Stimulated activated CD4-positive, alpha-beta T cell treated with anti-CD3 and anti-CD28 coated beads, Interleukin-1b, Interleukin-23, amount 100 ng/mL, for 1 hour (primary cell): ENCODE measurements at places on chromosomes 7 and 10.

GRCh38 chr7:5598769-5599371, 175.2 kb upstream of the TNRC18 start:
- no peak for DNase-seq

DNA sequence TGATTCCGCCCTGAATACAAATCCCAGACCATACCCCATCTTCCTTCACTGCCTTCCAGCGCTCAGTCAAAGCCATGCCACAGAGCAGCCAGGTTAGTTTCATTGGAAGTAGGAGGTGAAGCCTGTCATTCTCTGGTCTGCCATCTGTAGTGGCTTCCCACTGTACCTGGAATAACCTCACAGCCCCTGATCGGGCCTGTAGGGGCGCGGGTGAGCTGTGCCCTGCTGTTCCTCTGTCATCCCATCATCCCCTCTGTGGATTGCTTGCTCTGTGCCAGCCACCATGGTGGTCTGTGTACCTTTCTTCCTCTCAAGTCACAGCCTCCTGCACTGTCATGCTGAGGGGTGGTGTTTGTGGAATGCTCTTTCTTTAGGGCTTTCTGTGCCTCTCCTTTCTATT, 155.1 kb downstream of the ZNF22 start:
- no peak for DNase-seq

DNA sequence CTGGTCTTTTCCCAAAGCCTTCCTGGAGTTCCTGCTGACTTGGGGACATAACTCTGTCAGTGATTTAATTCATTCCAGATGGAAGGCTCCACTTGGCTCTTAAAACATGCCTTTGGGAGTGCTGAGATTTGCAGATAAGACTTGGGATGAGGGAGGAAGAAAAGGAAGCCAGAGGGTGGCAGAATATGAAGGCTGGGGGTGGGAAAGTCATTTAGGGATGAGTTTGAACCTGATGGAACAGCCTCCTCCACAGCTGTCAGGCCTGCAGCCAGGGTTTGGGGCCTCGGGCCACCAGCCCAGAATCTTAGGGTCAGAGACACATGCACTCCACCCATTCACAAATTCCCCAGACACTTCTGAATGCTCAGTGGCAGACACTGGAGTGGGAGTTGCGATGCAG, 28.4 kb upstream of the EIF5AL1 start:
- no peak for DNase-seq

DNA sequence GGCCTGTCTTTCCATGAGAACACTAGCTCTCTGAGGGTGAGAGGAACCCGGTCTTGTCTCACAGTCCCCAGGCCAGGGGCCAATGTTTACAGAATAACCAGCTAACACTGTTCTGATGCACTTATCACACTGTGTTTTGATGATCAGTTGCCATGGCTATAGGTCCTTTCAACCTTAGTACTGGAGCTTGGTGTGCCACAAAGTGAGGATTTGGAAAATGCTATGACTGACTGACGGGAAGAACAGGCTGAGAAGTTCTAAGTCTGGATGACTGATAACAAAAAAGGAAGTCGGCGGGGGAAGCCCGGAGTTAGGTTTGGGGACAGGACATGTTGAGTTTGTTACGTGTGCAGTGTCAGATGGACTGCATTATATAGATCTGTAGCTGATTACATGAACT, 141.8 kb downstream of the CTTNBP2 start:
- DNase-seq: no peak

DNA sequence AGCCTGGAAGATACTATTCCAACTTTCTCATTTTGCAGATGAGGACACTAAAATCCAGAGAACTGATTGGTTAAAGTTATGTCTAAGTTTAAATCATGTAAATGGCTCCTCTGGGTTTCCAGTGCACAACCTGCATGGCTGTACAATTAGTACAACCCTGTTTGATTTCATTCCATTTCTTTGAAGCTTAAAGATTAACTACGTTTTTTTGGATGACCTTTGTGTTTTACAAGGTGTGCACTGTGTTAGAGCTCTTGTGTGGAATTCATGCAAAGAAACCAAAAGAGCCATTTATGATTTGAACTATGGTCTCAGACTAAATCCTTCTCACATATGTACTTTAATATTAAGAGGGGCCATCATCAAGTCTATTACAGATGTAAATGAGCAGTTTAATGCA, 149.5 kb downstream of the TMEM168 start:
- no peak for DNase-seq

DNA sequence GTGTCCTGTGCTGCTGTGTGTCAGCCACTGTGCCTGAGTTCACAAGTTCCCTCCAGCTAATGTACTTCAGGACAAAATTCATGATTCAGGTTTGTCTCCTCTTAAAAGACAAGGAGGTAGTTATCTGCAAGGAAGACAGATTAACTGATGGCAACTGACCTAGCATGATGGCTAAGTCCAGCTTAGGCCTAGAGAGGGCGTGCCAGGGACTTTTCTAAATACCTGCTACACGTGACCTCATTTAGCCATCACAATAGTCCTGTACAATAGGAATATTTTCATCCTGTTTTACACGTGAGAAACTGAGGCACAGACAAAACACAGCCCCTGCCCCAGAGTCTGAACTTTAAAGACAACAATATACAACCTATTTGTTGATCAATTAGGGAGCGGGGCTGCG, 275.7 kb downstream of the XPNPEP1 start:
- DNase-seq: no peak

DNA sequence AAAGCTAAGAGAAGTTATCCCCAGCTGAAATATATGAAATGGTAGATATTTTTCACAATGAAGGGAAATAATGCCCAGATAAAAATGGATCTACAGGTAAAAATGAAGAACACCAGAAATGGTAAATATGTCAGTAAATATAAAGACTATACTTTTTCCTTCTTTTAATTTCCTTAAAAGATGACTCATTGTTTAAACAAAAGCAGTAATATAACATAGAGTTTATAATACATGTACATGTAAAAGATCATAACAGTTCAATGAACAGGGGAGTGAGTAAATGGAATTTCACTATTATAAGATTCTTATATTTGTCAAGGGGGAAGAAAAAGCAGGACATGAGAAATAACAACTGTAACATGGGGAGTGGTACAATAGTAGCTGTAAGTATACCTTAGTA, 7.4 kb downstream of the POT1 start:
- no peak for DNase-seq

GRCh38 chr7:16232273-16232672, 189.1 kb downstream of the CRPPA start:
- no peak for DNase-seq

- DNase-seq: no peak
Measured at GRCh38 chr10:133388973-133389818, 4.8 kb upstream of the MTG1 start.

- no peak for DNase-seq
Measured at GRCh38 chr10:43037942-43038782, 38.7 kb upstream of the RET start.

DNA sequence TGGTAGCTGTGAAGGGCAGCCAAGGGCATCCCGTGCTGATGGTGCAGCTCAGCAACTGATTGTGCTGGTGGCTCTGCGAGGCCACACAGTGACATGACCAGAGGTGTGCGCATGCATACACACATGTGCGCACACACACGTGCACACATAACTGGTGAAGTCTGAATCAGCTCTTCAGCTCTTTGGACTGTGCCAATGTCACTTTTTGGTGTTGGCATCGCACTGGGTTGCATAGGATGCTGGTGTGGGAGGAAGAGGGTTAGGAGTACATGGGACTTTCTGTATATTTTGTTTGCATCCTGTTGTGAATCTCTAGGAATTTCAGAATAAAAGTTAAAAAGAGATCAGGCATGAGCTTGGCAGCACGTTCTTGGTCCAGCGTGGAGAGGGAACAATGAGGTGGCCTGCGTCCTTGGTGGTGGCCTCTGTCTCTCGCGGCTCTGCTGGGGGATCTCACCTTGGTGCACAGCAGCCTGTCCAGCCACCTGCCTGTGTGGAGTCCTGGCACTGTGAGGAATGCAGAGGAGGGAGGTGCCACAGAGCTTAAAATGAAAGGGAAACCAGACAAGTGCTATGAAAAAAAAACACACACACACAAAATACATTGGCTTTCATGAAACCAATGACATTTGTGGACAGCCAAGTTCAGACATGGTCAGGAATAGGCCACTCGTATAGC, 124.0 kb downstream of the TRRAP start:
- DNase-seq: no peak

GRCh38 chr7:37193087-37193774, 255.4 kb downstream of the ELMO1 start:
- no peak for DNase-seq

DNA sequence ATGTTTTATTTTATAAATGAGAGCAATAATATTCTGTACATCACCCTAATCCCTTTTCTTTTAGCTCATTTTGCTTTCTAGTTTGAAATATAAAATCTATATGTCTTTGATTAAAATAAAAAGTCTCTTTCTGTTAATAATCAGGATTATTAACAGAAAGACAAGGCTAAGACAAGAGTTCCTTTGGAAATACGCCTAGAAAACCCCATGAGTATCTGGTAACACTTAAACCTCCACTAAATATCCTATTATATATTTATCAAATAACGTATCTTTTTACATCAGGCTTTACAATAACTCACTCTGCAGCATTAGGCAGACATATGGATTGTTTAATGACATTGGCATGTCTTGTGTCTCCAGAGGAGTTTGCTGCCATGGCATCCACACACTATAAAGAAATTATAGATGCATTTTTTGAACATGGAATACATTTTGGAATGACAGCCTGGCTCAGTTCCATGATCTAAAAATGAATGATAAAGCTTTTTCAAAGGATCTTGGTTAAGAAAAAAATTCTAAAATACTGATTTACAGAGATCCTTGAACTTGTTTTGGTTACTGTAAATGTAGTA, 98.7 kb downstream of the TMEM26 start:
- no peak for DNase-seq

GRCh38 chr10:15322356-15322755, 48.7 kb downstream of the FAM171A1 start:
- DNase-seq: no peak

DNA sequence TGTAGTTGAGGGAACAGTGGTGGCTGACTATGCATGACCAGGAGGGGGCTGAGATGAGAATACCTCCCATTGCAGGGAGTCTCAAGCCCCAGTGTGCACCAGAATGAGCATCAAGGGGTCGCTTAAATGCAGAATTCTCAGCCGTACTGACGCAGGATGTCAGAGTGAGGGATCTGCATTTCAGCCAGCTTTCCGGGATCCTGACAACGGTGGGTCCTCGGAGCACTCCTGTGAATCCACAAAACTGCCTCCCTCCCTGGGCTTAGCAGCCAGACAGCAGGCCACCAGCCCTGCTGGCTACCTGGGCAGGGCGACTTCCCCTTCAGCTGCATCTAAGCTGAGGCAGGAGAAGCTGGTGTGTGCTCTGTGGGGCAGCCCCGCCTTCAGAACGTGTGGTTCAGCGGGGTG, 21.8 kb upstream of the LOXL4 start:
- DNase-seq: no peak

- no peak for DNase-seq
Measured at GRCh38 chr7:24343614-24344013, 59.6 kb downstream of the NPY start.
